Thoracic aorta endothelial cell (primary cell): ENCODE measurements at places on chromosomes 2 and 18. TPM values are rescaled to one million over a fixed set of nuclear protein-coding genes. Genes with fewer than 3 reads are reported as not detected.

The RGPD4 gene
- total RNA-seq: not detected in 2 replicates

The IFIH1 gene
- 5.6 and 8.8 TPM in 2 replicates for total RNA-seq

The CCBE1 gene
- total RNA-seq: 1.0 and 2.5 TPM in 2 replicates

The CDH19 gene
- total RNA-seq: not detected in 2 replicates

The TMEM17 gene
- total RNA-seq: 1.3 and 1.7 TPM in 2 replicates

The REG1B gene
- not detected in 2 replicates for total RNA-seq

The DNAH7 gene
- 0.07 and 0.13 TPM in 2 replicates for total RNA-seq

The ORC2 gene
- total RNA-seq: 29.9 and 36.4 TPM in 2 replicates

The CNDP1 gene
- total RNA-seq: not detected in 2 replicates

The VRK2 gene
- 72.8 and 74.1 TPM in 2 replicates for total RNA-seq

The NIFK gene
- 89.2 and 117 TPM in 2 replicates for total RNA-seq

The NDUFAF7 gene
- total RNA-seq: 16.1 and 17.1 TPM in 2 replicates

The CCDC102B gene
- 0.93 and 1.7 TPM in 2 replicates for total RNA-seq

The RNF125 gene
- total RNA-seq: 1.5 and 1.6 TPM in 2 replicates

The MBOAT2 gene
- total RNA-seq: 2.1 and 16.5 TPM in 2 replicates

The BCL11A gene
- total RNA-seq: 0.27 TPM in 1 of 2 replicates, not detected in the other
